ENCODE measurements at places on chromosomes 13 and 19.

GRCh38 chr13:113592571-113592970 is 8.0 kb downstream of the TFDP1 start:
- DNase-seq = peak; percentile 26
- H3K27ac ChIP-seq = no peak overlapping the region
- no peaks in the 10 kb centered on the region for H3K4me1 ChIP-seq
- H3K4me3 ChIP-seq = no peak overlapping the region
- H3K36me3 ChIP-seq = no peaks in the 10 kb centered on the region

DNA sequence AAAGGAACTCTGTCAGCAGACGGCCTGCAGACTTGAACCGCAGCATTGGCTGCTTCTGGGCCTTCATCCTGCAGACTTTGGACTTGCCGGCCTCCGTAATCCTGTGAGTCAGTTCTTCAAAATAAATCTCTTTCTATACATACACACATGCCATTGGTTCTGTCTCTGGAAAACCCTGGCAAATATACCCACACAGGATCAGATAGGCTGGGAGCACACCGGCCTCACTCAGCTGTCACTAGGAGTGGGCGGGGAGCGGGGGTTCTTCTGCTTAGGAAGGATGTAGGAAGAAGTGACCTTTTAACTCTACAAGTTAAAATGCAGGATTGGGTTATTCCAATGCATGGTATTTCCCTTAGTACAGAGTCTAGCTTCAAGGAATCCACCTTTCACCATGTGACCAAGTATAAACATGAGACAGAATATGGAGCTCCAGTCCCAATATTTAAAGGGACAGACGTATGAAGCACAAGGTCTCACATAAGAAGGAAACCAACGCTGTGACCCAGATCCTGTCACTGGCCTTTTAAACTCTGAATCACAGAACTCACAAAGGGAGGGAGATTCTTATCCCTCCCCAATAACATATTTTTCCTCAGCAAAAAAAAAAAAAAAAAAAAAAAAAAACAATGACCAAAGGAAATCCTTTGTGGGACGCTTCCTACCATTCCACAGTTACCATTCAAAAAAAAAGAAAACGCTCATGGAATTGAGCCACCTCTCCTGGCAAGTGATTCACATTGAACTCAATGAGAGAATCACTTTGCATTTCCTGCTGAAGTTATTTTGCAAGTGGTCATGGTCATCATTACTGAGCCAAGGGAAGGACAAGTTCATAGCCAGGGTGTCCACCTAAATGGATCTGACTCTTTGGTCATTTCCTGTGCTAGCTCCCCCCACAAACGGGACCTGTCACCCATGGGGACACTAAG is 352.9 kb downstream of the FOXO1 start:
- H3K27me3 ChIP-seq = no peaks in the 10 kb centered on the region
- H3K27ac ChIP-seq = peak overlapping the region; percentile 32
- DNase-seq = no peak
- no peak overlapping the region for H3K4me3 ChIP-seq
- peaks cover 10% of the 10 kb centered on the region for H3K4me1 ChIP-seq

DNA sequence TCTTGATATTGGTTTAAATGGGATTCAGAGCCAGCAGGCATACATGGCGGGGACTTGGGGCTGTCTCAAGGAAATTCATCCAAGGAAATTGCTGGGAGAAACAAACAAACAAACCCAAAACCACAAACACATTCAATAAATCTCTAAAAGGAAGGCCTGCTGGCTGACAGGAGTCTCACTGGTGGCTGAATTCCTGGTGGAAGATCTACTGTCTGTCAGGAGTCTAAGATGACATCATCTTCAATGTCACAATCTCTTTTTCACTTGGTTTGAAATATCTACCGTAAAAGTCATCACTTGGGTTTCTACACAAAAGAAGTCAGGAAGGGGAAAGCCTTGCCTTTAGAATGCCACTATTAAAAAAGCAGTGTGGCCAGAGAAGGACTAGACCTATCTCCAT is 87.9 kb downstream of the KLF5 start:
- H3K4me3 ChIP-seq = no peak overlapping the region
- H3K27me3 ChIP-seq = no peaks in the 10 kb centered on the region

GRCh38 chr13:23794267-23795161 is 94.7 kb downstream of the MIPEP start:
- H3K4me3 ChIP-seq = no peak overlapping the region
- H3K4me1 ChIP-seq = peaks cover 9% of the 10 kb centered on the region
- H3K27me3 ChIP-seq = no peaks in the 10 kb centered on the region
- H3K27ac ChIP-seq = peak overlapping the region; percentile 4
- H3K36me3 ChIP-seq = no peaks in the 10 kb centered on the region

DNA sequence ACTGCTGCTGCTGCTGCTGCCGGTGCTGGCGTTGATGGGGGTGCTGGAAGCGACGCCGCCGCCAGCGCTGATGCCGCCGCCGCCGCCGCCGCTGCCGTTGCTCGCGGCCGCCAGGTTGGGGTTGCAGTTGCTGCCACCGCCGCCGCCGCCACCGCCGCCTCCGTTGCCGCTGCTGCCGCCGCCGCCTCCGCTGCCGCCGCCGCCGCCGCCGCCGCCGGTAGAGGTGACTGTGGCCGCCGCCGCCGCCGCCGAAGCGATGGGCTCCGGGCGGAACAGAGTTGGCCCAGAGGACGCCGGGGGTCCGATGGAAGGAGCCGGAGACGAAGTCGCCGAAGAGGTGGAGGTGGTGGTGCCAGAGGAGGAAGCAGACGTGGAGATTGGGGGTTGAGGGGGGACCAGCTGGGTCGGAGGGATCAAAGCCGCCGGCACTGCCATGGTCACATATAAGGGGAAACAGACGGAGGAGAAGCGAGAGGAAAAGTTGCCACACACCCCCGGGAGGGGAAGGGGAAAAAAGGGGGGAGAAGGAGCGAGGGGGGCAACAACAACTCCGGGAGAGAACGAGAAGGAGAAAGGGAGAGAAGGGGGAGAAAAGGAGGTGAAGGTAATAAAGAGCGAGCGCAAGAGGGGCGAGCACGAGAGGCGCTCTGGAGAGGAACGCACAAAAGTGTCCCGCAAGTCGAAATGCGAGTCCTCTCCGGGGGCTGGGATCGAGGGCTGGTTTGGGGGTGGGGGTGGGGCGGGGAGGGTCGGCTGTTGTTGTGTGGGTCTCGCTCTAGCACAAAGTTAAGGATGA is 471 bp downstream of the DACH1 start:
- no peaks in the 10 kb centered on the region for H3K36me3 ChIP-seq
- peak overlapping the region; percentile 72 for H3K4me3 ChIP-seq
- no peaks in the 10 kb centered on the region for H3K4me1 ChIP-seq
- H3K27ac ChIP-seq = peak overlapping the region; percentile 62

DNA sequence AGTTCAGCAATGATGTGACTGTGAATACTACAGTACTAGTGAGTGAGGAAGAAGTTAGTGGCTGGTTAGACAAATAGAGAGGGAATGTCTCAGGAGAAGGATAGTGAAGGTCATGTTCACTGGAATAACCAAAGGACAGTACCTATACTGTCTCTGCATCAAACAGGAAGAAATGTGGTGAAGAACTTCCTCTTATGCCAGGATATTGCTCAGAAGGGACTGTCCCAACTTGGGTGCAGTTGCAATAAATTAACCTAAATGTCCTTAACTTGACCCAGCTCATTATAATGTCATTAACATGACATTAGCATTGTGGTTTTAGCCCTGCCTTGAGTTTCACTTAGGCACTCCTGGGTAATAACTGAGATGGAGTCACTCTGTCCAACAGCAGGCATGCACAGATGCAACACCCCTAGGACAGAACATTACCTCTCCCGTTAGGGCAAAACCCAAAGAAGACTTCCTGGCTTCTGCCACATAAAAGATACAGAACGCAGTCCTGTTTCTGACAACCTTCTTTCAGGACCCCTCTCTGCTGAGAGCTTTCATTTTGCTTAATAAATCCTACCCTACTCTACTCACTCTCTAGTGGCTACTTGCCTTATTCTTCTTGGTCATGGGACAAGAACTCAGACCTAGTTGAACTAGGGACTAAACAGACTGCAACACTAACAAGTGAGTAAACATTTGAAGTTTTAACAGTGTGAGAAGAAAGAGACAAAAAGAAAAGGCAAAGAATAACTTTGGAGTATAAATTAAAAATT is 1591.6 kb upstream of the MIR17HG start:
- H3K4me3 ChIP-seq = no peak overlapping the region
- H3K36me3 ChIP-seq = no peaks in the 10 kb centered on the region
- no peaks in the 10 kb centered on the region for H3K4me1 ChIP-seq
- H3K27me3 ChIP-seq = no peaks in the 10 kb centered on the region
- H3K27ac ChIP-seq = no peak overlapping the region
